Breast epithelium (tissue), 4 donors: ENCODE measurements at places on chromosomes 3 and 15. TPM values are rescaled to one million over a fixed set of nuclear protein-coding genes. Genes with fewer than 3 reads are reported as not detected.

- no peak for DNase-seq
Measured at GRCh38 chr3:149376718-149377407, 586 bp downstream of the TM4SF1 start.

DNA sequence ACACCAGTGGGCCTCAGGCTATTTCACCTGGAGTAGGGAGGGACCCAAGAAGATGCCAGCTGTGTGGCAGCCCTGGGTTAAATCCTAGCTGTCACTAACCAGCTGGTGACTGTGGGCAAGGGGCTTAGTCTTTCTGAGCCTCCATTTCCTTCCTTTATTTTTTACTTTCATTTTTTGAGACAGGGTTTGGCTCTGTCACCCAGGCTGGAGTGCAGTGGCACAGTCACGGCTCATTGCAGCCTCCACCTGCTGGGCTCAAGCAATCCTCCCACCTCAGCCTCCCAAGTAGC is 108.0 kb upstream of the SMAD3 start:
- DNase-seq, result no peak

DNA sequence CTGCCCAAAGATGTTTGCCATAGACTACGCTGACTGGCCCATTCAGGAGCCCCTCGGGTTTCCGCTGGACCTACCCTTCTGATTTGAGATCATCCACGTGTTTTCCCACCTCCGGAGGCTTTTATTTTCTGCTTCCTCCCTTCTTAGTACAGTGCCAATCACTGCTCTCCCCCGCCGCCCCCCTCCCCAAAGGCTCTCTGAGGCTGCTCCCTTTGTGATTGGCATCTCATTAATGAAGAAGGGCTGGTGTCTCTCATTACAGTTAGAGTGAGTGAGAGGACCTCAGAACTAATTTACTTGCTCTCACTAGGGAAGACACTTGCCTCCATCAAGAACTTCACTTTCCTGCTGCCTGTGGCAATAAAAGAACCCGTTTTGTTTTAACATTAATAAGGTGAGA is 284.7 kb upstream of the ICE2 start:
- DNase-seq, result no peak

DNA sequence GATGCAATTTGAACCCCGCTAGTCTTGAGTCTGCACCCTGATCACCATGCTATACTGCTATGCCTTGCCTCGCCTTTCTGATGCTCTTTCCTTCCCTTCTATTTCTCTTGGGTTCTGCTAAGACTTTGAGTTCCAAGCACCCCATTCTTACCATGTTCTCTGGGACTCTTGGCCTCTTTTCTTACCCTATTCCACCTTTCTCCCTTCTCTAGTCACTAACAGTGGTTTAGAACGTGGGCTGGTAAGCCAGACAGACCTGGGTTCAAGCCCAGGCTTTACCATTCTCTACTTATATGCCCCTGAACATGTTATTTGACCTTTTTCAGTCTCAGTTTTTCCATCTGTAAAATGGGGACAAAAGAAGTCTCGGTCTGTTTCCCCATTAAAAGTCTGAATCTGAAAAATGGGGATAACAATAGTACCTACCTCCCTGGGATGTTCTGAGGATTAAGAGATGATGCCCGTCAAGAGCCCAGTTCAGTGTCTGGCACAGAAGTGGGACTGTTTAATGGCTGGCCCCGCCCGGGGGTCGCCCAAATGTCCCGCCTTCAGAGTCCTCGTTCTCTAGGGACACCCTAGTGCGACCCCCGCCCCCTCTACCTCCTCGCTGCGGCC is 376 bp downstream of the TADA3 start:
- DNase-seq, result no peak

Gene MFSD1
- total RNA-seq, result 76.7 TPM

Gene ZKSCAN7
- total RNA-seq, result 5.2 TPM

Gene MNS1
- 2.4 TPM for total RNA-seq

Gene MINAR1
- total RNA-seq, result 0.66 TPM

Gene TNIK
- 17.6 TPM for total RNA-seq

GRCh38 chr3:177470197-177470941 is 273.1 kb upstream of the TBL1XR1 start:
- no peak for DNase-seq

GRCh38 chr3:170331143-170331542 is 26.4 kb upstream of the SKIL start:
- no peak for DNase-seq

Gene PLA2G4E
- total RNA-seq, result not detected

GRCh38 chr3:157092230-157092629 is 67.7 kb downstream of the CCNL1 start:
- no peak for DNase-seq

Gene GP9
- 0.48 TPM for total RNA-seq

GRCh38 chr15:60843482-60843881 is 364.5 kb upstream of the ICE2 start:
- DNase-seq, result no peak

- DNase-seq, result peak; percentile 44
Measured at GRCh38 chr3:20340324-20340928, 154.4 kb upstream of the SGO1 start.

Gene ZCWPW2
- 1.3 TPM for total RNA-seq

Gene WDR93
- 0.80 TPM for total RNA-seq

DNA sequence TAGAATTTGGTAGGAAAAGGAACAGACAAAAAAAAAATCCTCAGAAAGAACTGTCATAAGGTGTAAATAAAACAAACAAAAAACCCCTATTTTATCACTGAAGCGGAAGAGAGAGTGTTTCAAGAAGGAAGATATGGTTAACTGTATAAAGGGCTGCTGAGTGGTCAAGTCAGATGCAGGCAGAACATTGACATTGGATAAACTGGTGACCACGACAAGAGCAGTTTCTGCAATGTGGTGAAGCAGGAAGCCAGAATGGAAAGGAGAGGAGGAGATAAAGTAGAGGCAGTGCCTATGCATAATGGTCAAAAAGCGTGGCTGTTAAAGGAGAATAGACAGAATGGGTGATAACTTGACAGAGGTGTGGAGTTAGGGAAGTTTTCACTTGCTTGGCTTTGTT is 75.3 kb downstream of the CYP19A1 start:
- DNase-seq, result no peak

Gene MCCC1
- 70.2 TPM for total RNA-seq

DNA sequence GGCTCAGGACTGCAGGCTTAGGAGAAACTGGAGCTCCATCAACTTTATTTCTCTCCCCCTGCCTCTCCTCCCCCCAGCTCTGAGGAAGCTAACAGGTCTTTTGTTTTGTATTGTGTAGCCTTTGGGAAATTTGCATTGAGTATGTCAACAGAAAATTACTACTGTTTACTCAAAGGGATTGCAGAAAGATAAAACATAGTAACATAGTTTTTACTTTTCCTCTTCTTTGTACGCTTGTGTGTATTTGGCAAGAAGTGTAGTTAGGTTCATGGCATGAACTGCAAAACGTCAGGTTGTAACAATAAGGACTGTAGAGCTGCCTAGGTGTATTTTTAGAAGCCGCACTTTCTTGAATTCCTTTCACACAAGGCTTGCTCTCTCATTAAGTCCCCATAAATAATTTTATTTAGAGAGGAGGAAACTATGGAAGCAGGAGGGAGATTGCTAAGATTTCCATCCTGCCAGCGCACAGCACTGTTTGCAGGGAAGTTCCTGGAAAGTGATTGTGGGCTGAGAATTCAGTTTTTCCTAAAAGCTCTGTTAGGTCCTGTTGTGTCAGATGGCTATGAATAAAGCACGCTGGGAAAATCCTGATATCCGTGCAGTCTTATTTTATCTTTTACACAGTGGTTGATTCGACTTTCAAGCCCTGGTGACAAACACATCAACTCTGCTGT is 21.1 kb upstream of the SATB1 start:
- no peak for DNase-seq

- DNase-seq, result no peak
Measured at GRCh38 chr3:12948891-12949711, 107.7 kb upstream of the RPL32 start.

DNA sequence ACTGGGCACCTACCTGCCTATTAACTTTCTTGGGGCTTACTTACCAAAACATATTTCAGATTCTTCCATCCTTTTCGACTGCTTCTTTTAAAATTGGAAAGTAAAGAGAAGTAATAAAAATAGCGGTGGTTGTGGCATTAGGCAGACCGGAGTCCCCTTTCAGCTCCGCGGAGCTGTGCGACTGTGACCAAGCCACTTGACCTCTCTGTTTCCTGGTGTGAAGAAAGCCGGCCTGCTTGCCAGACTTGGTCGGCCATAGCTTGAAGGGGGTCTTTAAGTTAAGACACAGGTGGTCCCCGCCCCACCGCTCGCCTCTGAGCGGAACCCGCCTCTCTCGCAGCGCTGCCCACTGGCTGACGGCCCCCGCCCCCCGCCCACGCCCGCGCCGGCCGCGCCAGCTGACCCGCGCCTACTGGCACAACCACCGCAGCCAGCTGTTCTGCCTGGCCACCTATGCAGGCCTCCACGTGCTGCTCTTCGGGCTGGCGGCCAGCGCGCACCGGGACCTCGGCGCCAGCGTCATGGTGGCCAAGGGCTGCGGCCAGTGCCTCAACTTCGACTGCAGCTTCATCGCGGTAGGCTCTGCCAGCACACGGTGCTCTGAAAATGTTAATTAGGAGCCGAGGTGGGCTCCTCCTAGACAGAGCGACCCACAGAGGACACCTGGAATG is 18.3 kb downstream of the NOX5 start:
- no peak for DNase-seq

DNA sequence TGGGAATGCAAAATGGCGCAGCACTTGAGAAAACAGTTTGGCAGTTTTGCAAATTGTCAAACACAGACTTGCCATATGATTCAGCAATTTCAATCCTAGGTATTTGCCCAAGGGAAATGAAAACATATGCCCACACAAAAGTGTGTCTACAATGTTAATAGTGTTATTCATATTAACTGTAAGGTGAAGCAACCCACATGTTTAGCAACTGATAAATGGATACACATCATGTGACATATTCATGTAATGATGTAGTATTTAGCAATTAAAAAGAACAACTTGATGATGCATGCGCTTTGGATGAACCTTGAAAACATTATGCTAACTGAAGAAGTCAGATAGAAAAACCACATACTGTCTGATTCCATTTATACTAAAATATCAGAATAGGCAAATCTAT is 539.0 kb upstream of the PPP2R3A start:
- no peak for DNase-seq
